ENCODE measurements at places on chromosomes 1 and 21.
A peak's percentile ranks its signal among the peaks of the same experiment; 100 is the strongest.

DNA sequence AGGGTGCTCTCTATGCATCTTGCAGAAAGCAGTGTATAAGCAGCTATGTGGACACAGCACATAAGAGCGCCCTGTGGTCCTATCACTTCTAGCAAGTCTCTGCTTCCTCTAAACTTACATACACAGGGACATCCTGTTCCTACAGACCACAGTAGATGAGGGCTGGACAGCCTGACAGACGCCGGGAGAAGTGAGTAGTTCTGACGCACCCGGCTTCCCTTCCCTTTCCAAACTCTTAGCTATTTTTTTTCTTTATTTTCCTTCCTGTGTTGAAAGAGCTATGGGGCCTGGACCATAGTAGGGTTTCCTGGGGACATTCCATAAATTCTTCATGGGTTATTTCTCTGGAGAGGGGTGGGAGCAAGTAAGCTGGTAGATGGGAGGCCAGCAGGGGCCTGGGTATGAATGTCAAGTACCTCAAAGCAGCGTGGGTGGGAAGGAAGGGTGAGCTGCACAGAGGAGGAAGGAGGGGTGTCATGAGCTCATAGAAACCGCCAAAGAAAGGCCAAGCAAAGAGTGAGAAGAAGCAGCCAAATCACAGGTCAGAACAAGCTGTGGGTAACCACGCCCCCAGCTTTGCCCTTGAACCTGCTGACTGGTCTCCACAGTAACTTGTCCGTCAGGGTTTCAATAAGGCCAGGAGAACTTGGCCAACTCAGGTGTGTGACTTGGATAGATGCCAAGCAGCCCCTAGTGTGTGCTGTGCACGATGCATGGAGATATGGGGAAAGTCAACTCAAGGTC lies 36.6 kb downstream of the PLXNA2 start:
- DNase-seq: no peak

- DNase-seq: no peak
Measured at GRCh38 chr1:159179906-159180305, 8.5 kb downstream of the CADM3 start.

- no peak for DNase-seq
Measured at GRCh38 chr1:210232511-210233215, at the start of gene SERTAD4. TSS of gene SERTAD4 (plus strand) at chr1:210232796. CDS start at chr1:210237961, 5,165 bp downstream.

- no peak for DNase-seq
Measured at GRCh38 chr21:31351438-31351837, 7.4 kb upstream of the TIAM1 start.

DNA sequence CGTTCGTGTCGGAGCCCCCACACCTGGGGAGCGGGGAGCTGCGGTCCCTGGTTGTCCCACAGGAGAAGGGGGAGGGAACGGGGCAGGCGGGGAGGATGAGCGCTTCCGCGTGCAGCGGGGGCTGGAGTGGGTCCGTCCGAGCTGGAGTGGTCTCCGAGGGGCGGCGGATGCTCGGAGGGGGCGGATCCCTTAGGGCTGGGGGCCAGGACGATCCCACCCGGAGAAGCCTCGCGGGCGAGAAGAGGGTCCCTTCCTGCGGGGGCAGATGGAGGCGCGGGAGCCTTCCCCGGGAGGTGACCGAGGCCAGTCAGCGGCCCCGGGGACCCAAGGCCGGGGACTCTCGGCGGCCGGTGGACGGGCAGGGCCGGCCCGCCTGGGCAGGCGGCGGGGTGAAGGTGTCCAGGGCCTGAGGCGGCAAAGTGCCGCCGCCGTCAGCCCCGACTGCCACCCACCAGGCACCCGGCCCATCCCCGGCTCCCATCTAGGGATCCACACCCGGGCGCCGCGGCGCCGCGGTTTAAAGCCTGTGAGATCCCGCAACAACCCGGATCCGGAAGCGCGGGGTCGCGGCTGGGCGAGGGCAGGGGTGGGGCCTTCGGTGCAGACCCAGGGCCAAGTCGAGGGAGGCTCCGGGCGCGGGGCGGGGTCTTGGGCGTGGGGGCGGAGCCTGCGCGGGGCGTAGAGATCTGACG lies 5.3 kb upstream of the CCDC27 start:
- peak; percentile 39 for DNase-seq

- DNase-seq: no peak
Measured at GRCh38 chr1:193054169-193054675, 4.9 kb downstream of the UCHL5 start.

DNA sequence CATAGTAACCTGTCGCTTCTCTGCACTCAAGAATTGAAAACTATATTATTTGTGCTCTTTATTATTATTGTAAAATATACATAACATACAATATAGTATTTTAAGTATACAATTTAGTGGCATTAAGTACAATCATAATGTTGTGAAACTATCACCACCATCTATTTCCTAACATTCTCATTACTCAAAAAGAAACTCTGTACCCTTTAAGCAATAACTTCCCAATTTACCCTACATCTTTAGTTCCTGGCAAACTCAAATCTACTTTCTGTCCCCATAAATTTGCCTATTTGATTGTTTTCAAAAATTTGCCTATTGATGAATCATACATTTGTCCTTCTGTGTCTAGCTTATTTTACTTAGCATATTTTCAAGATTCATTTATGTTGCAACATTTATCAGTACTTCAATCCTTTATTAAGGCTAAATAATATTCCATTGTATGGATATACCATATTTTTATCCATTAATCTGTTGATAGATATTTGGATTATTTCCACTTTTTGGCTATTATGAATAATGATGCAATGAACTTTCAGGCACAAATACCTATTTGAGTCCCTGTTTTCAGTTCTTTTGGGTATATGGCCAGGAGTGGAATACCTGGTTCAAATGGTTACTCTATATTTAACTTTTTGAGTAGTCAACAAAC lies 99.6 kb upstream of the DMRTA2 start:
- DNase-seq: no peak

GRCh38 chr21:43861706-43862105 lies 3.3 kb upstream of the AGPAT3 start:
- no peak for DNase-seq

- DNase-seq: no peak
Measured at GRCh38 chr1:25257196-25257595, 9.9 kb upstream of the RSRP1 start.

DNA sequence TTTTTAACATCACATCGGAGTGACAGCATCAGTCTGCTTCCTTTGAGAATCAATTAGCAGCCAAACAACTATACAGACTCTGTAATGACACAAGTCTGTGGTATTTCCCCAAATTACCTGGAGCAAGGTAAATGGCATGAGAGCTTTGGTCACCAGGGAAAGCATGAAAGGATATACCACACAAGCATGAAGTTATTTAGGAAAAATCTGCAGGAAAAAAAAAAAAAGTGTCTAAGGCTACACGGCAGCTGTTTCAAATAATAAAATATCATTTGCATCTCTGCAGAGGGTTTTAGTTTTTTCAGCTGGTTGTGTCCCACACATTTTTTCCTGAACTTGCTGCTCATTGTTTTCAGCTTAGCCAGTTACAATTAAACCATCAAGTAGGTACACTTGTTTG lies 234.7 kb downstream of the TTLL7 start:
- DNase-seq: no peak

DNA sequence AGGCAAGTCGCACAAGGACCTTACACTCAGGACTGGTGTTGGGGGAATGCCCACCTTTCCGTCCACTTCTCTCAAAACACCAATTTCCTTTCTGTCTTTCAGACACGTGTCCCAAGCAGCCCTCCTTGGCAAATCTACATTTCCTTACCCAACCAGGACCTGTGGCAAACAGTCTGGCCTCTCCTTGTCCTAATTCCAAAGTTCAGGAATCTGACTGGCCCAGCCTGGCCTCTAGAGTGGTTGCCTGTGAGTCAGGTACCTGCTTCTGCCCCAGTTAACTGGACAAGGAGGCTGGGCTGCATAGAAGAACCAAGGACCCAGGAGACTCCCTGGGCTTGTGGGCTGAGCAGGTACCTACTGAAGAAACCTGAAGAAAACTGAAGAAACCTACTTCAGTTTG lies 34.3 kb upstream of the CITED4 start:
- no peak for DNase-seq

DNA sequence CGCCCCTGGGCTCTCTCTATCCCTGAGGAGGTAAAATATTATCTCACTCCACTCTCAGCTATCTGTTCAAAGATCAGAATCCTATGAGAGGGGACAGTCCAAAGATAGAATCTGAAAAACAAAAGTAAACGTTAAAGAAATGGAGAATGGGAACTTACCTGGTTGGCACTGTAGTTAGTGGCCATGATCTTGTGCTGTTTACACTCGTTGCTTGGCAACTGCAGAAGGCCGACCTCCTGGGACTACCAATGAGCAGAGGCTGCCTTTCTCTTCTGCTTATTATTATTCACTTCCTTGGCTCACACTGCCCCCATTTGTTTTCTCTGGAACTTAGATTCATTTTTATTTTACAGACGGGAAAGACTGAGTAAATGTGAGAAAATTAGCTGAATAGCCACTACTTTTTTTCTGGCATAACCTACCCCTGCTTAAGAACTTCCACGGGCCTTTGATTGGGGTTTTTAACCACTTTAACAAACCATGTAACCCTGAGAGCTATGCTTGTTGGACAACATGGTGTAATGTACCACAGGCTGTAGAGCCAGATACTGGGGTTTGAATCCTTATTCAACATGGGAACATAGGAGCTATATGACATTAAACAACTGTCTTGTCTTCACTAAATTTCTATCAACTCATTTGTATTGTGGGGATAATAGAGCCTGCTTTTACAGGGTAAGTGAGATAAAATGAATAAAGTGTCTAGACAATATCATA lies at the start of gene CFAP126:
CFAP126 (minus strand) TSS at position 193 of the 717 bp plus-strand sequence; CDS start at position 185, 8 bp downstream.
- DNase-seq: peak; percentile 13

DNA sequence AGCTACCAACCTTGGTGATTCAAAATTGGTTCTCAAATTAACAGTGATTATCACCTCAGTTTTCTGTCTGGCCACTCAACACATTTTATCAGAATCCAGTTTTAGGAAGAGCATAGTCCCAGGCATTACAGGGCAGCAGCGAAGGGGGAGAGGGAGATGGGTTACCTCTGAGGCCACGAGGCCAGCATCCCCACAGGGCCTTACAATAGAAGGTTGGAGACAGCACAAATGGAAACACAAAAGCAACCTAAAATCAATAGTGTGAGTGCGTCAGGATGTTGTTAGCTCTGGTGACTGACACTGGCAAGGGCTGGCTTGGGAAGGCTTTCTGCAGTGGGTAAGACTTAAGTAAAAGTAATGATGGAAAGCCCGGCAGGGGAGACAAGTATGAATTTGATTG lies 79.5 kb downstream of the JAK1 start:
- no peak for DNase-seq

- no peak for DNase-seq
Measured at GRCh38 chr1:39084191-39084590, 58.0 kb downstream of the NDUFS5 start.

DNA sequence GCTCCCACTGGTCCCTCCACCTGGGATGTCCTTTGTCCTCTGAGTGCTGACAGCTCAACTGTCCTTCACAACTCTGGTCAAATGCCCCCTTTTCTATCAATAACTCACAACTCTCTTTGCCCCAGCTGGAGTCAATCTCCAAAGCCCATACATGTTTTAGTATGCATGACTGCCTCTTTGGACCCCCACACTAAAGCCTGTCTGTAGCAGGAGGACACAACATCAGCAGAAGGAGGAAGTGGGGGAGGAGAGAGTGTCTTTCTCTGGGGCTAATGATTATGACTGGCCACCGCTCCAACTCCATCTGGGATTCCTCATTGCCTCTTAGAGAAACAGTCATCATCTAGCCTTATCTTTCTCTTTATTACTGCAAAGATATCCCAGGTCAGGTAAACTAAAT lies 186.6 kb upstream of the FGGY start:
- DNase-seq: no peak

DNA sequence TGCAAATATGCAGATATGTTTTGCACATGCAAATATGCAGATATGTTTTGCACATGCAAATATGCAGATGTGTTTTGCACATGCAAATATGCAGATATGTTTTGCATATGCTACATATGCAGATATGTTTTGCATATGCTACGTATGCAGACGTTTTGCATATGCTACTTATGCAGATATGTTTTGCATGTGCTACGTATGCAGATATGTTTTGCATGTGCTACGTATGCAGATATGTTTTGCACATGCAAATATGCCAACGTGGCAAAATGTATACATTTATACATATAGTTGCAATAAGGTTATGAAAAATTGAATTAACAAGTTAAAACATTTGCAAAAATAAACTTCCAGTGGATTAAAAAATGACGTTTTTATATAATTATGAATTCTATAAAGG lies 30.8 kb upstream of the TP53BP2 start:
- DNase-seq: no peak

GRCh38 chr1:88001460-88001859 lies 672.8 kb downstream of the LMO4 start:
- DNase-seq: no peak

DNA sequence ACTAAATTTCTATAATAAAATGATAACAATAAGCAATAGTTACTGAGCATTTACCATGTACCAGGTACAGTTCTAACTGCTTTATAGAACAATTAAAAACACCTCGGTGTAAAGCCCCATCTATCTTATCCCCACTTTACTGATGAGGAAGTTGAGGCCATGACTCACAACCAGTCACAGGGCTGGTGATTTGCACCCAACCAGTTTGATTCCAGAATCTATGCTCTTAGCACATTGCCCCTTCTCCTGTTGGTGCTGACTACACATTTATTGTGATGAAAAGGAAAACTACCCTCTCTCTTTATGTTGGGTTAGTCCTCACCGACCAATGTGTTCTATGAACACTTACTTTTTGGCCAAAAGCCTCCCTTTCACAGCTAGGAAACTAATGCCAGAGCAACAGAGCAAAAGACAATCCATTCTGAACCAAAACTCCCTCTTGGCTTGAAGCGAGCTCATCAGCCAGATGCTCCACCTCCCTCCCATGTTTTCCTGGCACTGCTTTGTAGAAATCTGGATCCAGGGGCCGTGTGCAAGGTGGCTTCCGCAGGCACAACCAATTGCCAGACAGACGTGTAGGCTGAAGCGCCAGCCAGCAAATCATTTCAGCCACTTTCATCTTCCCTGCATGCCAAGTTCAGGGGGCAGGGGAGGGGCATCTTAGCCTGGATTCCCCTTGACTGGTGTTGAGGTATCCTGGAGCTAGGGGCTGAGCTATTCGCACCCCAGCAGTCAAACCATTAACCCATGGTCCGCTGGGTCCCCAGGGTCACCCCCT lies 32.0 kb upstream of the SLC30A1 start:
- DNase-seq: no peak

DNA sequence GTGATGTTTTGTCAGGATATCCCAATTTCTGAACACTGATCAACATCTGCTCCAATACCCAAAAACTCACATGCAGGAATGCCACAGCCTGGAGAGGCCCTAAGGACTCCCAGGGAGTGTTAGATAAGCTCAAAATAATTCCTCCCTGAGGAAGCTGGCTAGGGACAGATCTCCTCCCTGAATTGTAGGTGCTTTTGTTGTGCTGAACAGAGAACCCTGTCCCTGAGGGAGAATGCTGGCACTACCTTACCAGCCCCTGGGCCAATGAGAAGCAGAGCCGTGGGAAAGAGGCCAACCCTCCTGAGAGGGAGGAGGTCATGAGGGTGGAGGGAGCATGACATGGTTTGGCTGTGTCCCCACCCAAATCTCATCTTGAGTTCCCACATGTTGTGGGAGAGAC lies 73.6 kb upstream of the PTGFRN start:
- DNase-seq: no peak

GRCh38 chr21:46559291-46559983 lies 45.4 kb downstream of the S100B start:
- peak; percentile 10 for DNase-seq

- DNase-seq: peak; percentile 54
Measured at GRCh38 chr1:179706339-179706941, 36.7 kb upstream of the FAM163A start.
